ENCODE measurements at places on chromosomes 1 and 21.

- DNase-seq: no peak
These were observed 102.1 kb downstream of the KCND3 start for GRCh38 chr1:111887385-111887784.

- DNase-seq: no peak
These were observed 93.2 kb downstream of the TBX19 start for GRCh38 chr1:168373869-168374268.

- DNase-seq: peak; percentile 82
These were observed 13.2 kb downstream of the AGRN start for GRCh38 chr1:1033009-1033587.

DNA sequence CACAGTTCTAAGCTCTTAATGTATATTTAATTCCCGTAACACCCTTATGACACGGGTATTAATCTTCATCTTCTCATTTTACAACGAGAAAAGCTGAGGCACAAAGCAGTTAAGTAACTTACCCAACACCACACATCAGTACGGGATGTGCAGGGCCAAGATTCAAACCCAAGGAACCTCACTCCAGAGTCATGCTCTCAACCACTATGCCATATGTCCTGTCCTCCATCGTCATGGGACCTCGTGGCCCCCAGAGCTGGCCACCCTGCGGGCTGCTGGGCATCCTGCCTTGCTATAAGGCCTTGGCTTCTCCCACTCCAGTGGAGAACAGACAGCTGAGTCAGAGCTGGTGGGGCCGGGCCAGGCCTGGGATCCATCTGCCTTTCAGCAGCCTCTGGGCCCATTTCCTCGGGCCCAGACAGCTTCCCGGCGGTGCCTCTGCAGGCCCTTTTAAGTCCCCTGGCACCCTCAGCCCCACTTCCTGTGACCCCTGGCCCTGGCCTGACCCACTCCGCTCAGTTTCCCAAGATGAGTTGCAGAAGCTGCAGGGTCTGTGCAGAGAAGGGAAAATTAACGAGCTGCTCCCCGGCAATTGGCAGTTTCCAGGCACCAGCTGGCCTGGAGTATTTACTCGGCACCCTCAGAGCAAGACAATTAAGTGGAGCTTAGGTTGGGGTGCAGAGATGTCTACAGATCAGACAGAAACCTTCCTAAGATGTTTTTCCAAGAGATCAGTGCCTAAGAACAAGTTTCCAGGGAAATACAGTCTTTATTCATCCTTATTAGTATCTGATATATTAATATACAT is 98.2 kb downstream of the EPHB2 start:
- no peak for DNase-seq

- no peak for DNase-seq
These were observed 33.4 kb downstream of the SMYD2 start for GRCh38 chr1:214314178-214314843.

- no peak for DNase-seq
These were observed 295.3 kb downstream of the PTPRU start for GRCh38 chr1:29531596-29531995.

DNA sequence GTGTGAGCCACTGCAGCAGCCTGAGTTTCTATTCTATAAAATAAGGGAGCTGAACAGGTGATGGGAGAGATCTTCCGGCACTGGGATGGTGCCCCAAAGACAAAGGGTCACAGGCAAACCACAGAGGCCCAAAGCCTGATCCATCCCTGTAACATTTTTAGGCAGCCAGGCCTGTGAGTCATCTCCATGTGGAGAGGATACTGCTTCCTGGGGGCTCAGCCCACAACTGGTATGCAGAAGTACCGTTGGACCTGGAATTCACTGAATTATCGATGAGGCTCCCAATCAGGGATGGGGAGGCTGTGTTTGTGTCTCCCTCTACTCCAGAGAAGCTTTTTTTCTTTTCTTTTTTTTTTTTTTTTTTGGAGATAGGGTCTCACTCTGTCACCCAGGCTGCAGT is 48.8 kb upstream of the WASF2 start:
- no peak for DNase-seq

DNA sequence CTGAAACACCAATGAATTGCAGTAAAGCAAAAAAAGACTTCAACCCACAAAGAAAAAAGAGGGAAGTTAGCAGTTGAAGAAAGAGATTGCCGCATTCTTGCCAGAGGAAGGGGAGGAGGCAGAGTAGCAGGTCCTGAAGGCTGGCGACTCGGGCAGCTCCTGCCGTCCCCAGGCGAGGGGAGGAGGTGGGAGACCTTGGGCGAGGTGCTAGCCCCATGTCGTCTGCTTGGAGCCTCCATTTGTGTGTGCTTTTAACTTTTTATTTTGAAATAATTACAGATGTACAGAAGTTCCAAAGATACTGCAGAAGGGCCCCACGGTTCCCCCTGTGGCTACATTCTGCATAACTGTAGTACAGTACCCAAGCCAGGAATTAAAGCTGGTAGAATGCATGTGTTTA is 6.7 kb downstream of the TRPM2 start:
- DNase-seq: no peak

GRCh38 chr1:233368106-233368788 is 40.7 kb downstream of the MAP3K21 start:
- DNase-seq: no peak

GRCh38 chr1:22831729-22832413 is 121.2 kb downstream of the EPHB2 start:
- no peak for DNase-seq

DNA sequence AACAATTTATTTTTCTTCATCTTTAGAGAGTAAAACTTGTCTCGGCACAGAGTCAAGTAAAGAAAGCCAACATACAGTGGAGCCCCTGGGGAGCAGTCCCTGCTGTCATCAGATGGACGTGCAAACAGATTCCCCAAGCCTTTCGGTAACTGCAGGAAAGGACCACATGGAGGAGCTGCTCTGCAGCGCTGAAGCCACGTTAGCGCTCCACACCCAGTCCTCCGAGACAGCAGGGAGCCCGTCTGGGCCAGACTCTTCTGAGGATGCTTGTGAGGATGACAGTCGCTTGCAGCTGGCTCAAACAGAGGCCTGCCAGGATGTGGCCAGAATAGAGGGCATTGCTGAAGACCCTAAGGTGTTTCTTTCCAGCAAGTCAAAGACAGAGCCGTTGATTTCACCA is 77.1 kb upstream of the SCCPDH start:
- DNase-seq: no peak

DNA sequence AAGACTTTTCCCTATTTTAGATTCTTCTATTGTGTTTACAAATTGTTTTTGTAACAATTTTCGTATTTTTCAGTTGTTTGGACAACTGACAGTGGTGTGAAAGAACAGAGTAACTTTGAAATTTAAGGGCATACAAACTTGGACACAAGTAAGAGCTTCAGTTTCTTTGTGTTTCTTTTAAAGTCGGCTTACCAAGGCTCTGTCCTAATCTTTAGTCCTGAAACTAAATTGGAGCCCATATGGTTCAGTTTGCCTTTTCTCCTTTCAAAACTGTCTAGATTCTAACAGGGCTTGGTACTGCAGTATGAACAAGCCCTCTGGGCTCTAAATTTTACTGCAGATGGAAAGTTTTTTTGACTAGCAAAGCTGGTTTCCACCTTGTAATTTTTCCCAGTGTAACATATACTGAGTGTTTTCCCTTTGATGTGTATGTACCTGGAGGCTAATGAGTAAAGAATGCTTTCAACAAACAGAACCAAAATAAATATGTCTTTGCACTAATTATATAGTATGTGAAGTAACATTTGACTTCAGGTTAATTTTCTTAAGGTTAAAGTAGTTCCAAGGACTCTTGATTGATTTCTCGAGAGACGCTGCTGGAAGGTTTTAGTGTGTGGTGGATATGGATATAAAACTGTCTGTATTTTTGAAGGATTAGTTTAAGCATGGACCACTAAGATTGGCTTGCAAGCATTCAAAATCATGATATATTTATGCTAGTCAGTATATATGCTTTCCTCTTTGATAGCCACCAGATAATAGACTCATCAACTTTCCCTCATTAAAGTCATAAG is 4.1 kb downstream of the SNX27 start:
- no peak for DNase-seq

Data from NCI-H2081 treated with DMSO at 0.1 percent for 48 hours (cell line).